ENCODE measurements at places on chromosomes 2 and 18.
A peak's percentile ranks its signal among the peaks of the same experiment; 100 is the strongest.

- no peak for DNase-seq
Measured at GRCh38 chr2:67922080-67922785, 140.6 kb downstream of the C1D start.

GRCh38 chr2:215758691-215759090 is 254.7 kb downstream of the MREG start:
- peak; percentile 55 for DNase-seq

DNA sequence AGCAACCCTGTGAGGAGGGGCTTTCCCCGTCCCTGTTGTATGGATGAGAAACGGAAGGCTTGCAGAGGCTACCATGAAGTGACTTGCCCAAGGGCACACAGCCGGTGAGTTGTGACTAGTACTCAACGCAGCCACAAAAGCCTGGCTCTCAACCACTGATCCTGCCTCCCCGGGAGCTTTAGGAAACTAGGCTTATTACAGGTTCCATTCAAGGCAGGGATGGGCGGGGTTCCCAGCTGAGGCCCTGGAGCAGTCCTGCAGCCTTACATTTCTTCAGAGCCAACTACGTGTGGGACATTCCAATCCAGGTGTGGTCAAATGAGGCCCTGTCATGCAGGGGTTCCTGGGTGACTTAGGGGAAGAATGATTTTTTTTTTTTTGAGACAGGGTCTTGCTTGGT is 59.6 kb downstream of the MEX3C start:
- DNase-seq, result no peak

DNA sequence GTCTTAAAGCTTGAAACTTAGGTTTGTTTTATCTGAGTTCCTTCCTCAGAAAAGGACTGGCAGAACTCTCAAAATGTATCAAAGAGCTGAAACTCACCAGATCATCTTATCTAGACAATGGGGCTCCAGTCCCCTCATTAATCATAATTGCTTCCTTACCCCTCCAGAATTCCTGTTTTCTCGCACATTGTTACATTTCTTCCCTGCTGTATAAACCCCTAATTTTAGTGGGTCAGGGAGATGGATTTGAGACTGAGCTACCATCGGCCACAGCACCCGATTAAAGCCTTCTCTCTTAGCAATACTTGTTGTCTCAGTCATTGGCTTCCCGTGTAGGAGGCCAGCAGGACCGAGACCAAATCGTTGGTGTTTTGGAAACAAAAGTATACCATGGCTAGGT is 71.8 kb upstream of the CABLES1 start:
- no peak for DNase-seq

DNA sequence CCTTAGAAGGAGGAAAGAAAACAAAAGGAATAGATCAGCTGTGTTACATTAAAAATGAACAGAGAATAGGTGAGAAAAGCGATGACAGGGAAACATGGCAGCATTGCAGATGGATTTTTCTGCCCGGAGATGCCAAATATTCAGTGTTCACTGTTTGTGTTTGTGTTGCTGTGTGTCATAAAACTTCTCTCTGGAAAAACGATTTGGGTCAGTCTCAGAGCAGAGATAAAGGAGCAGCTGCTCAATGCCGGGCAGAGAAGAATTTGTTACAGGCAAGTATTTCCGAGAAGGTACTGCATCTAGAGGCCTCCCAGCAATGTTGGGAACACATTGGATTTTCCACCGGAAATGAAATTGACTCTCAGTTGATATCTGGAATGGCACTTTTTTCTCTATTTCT is 156.4 kb upstream of the KLHL14 start:
- DNase-seq, result no peak

DNA sequence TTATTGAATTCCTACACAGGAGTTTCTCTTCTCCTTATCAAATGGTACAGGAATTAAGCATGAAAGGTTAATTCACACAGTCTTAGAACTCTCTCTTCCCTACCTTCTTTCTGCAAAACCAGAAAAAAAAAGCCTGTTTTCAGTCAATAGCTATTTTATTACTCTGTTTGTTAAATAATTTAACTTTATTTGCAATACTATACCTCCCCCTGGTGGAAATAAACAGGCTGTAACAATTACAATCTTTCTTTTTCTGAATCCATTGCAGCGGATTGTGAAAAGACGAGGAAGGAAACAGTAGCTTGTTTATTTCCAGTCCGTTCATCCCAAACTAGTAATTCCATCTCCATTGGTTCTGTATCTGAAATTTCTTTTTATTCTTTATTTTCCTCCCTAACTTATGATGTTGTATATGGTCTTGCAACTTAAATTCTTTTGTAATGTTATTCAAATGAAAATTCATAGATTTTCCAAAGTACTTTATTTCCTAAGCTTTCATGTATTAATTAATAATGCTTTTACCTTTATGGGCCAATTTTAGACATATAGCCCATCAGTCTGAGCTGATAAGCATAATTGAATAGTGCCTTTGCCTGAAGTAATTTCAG is 165.2 kb downstream of the SH3BP4 start:
- DNase-seq, result peak; percentile 58

GRCh38 chr2:208252716-208253492 is 2.0 kb downstream of the IDH1 start:
- DNase-seq, result no peak

GRCh38 chr2:226426292-226426736 is 373.3 kb downstream of the IRS1 start:
- peak; percentile 52 for DNase-seq

DNA sequence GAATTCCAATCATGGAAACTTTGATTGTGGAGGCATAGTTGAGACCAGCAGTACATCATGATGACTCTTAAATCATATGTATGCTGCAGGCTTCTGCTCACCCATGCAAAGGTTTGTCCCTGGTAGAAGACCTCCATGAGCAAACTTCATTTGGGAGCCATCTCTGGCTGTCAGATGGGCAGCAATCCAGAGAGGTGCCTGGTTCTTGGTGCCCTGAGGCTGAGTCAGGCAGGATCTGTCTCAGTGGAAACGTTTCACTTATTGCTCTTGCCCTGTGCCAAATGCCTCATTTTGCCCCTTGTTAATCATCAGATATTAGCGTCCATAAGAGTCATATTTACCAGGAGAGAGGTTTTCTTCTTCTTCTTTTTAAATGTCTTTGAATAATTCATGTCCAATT is 151.5 kb upstream of the CELF4 start:
- no peak for DNase-seq

DNA sequence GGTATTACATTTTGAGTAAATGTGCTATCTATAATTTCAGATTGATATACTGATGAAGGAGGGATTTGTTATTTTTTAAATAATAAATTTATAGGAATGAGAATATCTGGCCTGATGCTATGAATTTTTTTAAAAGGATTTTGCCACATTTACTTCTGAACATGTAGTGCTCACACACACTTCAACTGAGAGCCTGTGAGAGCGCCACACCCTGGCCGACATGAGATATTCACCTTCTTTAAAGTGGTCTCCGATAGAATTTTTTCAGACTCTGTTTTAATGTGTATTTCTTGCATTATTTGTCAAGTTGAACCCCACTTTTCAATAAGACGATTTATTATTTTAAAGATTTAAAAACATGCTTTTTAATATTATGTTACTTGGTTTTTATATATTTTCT is 813.3 kb downstream of the DCC start:
- DNase-seq, result no peak
